ENCODE measurements at places on chromosomes 4 and X. TPM values are rescaled to one million over a fixed set of nuclear protein-coding genes. Genes with fewer than 3 reads are reported as not detected.
A peak's percentile ranks its signal among the peaks of the same experiment; 100 is the strongest.

Gene HTR2C
- 11.0 TPM for total RNA-seq

GRCh38 chr4:6886886-6887285 lies 22.7 kb upstream of the TBC1D14 start:
- DNase-seq, result no peak

DNA sequence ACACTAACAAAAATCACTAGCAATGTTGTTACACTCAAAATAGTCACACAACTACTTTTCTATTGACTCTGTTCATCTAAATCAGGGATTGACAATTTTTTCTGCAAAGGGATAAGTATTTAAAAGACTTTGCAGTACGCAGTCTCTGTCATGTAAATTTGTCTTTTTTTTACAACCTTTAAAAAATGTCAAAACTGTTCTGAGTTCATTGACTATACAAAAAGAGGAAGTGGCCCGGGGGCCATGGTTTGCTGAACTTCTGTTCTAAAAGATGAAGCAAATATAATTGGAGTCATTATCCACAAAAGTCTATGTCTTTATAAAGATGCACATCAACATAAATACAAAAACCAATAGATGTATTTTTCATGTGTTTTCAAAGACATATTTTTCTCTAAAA lies 1310.3 kb downstream of the RPA4 start:
- no peak for DNase-seq

Gene PRDM8
- total RNA-seq, result 26.9 TPM

- peak; percentile 88 for DNase-seq
Observed at GRCh38 chrX:129932016-129932820, 26.3 kb downstream of the UTP14A start.

Gene PTCHD1
- total RNA-seq, result 8.6 TPM

Gene GAR1
- 3.7 TPM for total RNA-seq

GRCh38 chrX:118116713-118117550 lies at the start of gene KLHL13:
Gene KLHL13 (minus strand): TSS chrX:118116810. CDS start chrX:118028473, 88,337 bp downstream.
- DNase-seq, result peak; percentile 64

Gene GPR34
- 7.3 TPM for total RNA-seq

GRCh38 chrX:148534291-148534690 lies 33.9 kb downstream of the AFF2 start:
- DNase-seq, result no peak

DNA sequence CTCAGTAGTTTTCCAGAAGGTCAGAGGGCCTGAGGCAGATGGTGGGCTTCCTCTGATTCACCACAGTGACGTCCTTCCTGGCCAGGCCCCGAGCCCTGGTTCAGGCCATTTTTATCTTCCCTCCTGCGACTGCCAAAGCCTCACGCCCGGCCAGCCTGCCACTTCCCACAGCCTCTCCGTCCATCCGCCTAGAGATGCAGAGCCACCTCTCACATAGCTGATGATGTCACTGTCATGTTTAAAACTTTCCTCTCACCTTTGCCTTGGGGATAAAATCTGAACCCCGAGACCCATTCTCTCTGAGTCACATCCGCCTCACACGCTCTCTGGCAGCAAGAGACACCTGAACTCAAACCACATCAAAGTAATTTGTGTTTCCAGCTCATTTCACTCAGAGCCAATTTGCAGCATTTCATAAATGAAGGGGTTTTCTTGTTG lies 175.3 kb downstream of the QDPR start:
- no peak for DNase-seq

Gene TDO2
- not detected for total RNA-seq

GRCh38 chr4:121668368-121669162 lies 28.2 kb downstream of the ANXA5 start:
- no peak for DNase-seq

DNA sequence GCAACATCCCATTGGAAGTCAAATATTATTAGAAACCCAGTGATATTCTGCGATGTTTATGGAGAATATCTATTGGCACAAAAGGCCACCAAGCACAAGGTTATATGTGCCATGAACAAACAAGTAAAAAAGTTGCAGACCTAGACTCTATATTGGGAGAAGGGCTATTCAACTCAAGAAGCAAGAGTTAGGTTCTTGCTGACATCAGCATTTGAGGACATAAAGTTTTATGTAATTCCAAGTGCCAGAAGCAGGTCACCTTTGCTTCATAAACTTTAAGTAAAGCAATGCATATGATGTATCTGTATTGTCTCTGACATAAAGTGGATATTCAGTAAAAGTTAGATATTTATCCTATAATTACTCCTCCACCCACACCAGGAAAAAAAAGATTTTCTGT lies 71.1 kb downstream of the MAGEB10 start:
- no peak for DNase-seq

GRCh38 chr4:184237612-184238011 lies 19.9 kb upstream of the ENPP6 start:
- DNase-seq, result no peak

- DNase-seq, result no peak
Observed at GRCh38 chr4:154616731-154617130, 4.3 kb upstream of the FGG start.

- no peak for DNase-seq
Observed at GRCh38 chrX:105753411-105753810, 68.9 kb upstream of the NRK start.

DNA sequence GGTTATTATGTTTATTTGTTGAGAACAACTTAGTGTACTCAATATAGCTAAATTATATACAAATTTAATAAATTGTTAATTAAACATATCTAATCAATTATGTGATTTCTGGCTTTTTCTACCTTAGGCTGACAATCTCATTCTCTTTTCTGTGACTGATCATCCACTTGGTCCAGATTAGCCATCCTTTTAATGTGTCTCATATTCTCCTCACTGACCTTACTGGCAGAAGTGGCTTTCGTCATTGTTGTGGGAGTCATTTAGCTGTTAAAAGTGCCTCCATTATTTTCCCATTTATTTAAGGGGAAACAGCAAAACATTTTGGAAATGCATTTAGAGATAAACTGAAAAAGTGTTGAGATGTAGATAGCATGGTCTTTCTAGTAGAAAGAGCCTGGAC lies 172.2 kb downstream of the CCSER1 start:
- no peak for DNase-seq

- DNase-seq, result no peak
Observed at GRCh38 chrX:8684201-8684965, 47.6 kb downstream of the ANOS1 start.

GRCh38 chr4:76373919-76374552 lies 46.9 kb downstream of the CCDC158 start:
- DNase-seq, result no peak

- no peak for DNase-seq
Observed at GRCh38 chr4:3485011-3485791, 22.1 kb downstream of the DOK7 start.

Gene HTN1
- not detected for total RNA-seq

DNA sequence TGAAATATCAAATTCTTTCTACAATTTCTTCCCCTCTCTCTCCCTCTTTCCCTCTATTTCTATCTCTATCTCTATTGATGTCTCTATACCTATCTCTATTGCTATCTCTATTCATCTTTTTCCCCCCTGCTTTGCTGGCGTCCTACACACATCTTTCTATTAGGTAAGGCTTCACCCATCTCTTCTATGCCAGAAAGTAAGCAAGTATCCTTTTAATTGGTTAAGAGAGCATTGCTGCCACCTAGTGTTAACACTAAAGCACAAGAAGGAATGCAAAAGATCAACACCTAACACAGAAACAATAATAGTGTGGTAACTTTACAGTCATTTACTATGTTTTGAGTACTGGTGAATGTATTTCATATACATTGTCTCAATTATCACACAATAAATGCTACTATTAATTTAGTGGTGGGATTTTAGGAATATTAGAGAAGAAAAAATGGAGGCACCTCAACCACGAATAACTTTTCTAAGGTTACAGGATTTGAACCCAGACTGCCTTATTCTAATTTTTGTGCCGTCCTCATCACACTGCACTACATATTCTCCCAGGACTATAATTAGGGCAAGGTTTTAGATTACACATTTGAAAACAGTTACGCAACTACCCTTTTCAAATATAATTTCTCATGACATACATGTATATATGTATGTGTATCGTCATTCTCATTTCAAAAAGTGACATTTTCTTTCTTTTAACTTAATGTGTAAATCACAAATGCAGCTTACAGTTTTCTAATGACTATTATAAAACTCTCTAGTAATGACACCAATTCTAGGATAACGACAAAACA lies 3.7 kb upstream of the C4orf36 start:
- peak; percentile 53 for DNase-seq

DNA sequence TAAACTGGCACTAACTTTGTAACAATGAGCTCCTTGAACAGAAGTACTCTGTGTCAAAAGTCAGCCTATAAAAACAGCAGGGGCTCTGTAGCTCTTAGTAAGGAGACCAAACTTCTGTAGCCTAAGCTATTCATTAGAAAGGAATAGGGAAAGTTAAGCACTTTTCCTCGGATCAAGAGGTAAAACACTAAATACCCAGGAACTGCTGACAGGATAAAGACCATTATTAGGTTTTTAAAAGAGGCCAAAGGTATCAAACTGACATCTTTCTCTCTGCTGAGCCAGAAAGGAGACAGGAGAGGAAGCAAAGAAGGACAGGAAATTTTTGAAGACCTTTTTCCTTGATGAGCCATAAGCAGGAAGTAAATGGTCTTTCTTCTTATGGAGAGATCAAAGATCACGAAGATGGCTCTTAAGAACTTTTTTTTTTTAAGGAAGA lies 31.9 kb downstream of the ANAPC10 start:
- DNase-seq, result no peak

Gene PSAPL1
- total RNA-seq, result not detected

GRCh38 chr4:139247241-139247640 lies 32.8 kb downstream of the MGARP start:
- DNase-seq, result no peak

DNA sequence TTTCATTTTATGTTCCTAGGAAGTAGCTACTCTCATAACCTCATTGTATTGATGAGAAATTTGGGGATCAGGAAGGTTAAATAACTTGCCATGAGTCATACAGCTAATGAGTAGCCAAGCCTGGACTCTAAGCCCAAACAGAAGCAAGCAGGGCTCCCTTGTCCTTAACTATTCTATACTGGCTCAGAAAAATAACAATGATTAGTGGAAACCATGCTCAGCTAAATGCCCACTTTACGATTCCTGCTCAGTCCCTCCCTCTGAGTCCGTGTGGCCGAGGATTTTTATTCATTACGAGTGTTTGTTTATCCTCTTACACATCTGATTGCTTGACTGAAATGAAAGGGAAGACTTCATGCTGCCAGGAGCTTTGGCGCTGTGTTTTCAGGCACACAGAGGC lies 100.9 kb downstream of the SLC34A2 start:
- no peak for DNase-seq

- DNase-seq, result no peak
Observed at GRCh38 chr4:177008836-177009501, 216.2 kb upstream of the VEGFC start.

DNA sequence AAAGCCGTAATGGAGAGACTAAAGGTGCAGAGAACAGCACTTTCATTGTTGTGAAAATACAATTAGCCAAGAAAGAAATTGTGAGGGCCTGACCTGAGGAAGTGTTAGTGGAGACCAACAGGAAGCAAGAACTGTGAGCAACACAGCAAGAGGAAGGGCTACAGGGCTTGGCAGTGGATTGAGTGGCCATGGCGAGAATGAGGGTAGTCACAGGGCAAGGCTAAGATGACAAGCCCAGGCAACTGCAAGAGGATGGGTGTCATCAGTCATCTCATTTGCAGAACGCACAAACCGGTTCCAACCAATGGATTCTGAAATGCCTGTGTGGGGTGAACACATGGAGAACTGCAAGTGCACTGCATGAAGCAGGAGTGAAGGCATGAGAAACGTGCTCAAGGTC lies 3.6 kb downstream of the SLC10A6 start:
- DNase-seq, result no peak

- DNase-seq, result no peak
Observed at GRCh38 chr4:122050841-122051240, 99.0 kb upstream of the TRPC3 start.

- DNase-seq, result no peak
Observed at GRCh38 chr4:108833046-108833445, 70.2 kb upstream of the ETNPPL start.

Gene TEX11
- not detected for total RNA-seq

Gene ARR3
- not detected for total RNA-seq

Gene PALLD
- 17.1 TPM for total RNA-seq

Gene ARHGAP24
- total RNA-seq, result 1.6 TPM

DNA sequence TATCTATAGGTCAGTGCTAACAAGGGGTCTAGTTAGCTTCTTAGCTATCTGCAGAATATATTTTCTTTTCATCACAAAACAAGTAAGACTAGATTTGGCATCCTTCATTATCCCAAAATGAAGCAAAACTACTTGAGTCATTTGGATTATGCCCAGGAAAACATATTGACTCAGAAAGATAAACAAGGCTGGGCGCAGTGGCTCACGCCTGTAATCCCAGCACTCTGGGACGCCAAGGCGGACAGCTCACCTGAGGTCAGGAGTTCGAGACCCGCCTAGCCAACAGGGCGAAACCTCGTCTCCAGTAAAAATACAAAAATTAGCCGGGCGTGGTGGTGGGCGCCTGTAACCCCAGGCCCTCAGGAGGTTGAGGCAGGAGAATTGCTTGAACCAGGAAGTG lies 18.0 kb upstream of the MND1 start:
- no peak for DNase-seq

GRCh38 chr4:6366581-6366980 lies 96.9 kb downstream of the WFS1 start:
- DNase-seq, result no peak

DNA sequence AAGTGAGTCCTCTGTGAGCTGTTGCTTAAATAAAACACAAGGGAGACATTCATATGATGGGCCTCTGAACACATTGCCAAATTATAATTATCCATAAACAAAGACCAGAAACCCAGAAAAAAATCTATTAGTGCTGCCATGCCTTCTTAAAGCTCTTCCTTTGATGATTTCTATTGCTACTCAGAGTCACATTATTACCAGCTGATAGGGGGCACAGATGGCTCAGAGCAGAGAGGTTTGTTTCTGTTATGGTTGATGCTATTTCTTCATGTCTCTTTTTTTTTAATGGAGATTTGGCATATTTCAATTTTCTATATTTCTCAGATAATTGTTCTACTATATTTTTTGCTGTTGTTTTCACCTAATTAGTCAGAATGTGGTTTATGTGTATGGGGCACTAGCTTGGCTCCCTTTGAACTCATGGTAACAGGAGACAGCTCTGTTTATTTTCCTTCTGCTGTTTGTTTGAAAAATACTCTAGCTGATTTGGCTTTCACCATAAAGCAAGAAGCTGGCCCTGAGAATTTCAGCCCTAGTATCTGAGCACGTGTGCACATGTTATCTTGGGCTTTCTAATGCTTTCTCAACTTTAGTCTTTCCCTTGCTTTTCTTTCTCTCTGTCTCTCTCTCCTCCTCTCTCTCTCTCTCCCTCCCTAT lies 568.8 kb downstream of the PPARGC1A start:
- no peak for DNase-seq

GRCh38 chrX:114058988-114059418 lies 524.9 kb upstream of the HTR2C start:
- no peak for DNase-seq

Gene SGCB
- total RNA-seq, result 66.0 TPM

GRCh38 chr4:67886281-67886680 lies 2.5 kb upstream of the TMPRSS11D start:
- DNase-seq, result no peak

Gene SOX3
- total RNA-seq, result 2.4 TPM

GRCh38 chr4:95517576-95518345 lies 31.0 kb downstream of the UNC5C start:
- no peak for DNase-seq

GRCh38 chrX:71225009-71225408 lies 2.0 kb downstream of the GJB1 start:
- no peak for DNase-seq

Gene SMIM31
- not detected for total RNA-seq

Gene CXCL1
- total RNA-seq, result 1.2 TPM

- DNase-seq, result no peak
Observed at GRCh38 chr4:165331823-165332222, 4.4 kb downstream of the MSMO1 start.

All from frontal cortex (tissue), 4 donors.